ENCODE measurements at places on chromosomes 2 and 18.
A peak's percentile ranks its signal among the peaks of the same experiment; 100 is the strongest.

GRCh38 chr18:44672506-44672905 lies 8.2 kb upstream of the SETBP1 start:
- no peak for DNase-seq

DNA sequence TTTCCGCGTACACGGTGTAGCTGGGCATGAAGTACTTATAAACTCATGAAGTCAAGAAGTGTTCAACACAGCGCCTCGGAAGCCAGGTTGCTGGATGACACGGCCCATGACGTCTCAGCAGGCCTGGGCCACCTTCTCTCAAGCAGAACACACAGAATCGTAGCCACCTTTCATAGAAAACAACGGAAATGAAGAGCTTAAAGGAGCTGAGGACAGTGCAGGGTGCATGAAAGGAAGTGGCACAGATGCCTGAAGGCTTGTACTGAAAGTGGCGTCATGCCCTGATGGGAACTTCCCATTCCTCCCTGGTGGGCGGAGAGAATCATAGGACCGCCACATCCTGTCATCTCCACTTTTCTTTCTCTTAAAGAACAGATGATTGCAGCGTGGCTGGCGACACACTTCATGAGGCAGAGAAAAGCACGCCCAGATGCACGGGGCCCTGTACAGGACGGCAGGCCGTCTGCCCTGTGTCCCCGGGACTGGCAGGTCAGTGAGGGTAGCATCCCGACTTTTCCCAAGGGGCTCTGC lies 31.1 kb downstream of the HDAC4 start:
- peak; percentile 62 for DNase-seq

DNA sequence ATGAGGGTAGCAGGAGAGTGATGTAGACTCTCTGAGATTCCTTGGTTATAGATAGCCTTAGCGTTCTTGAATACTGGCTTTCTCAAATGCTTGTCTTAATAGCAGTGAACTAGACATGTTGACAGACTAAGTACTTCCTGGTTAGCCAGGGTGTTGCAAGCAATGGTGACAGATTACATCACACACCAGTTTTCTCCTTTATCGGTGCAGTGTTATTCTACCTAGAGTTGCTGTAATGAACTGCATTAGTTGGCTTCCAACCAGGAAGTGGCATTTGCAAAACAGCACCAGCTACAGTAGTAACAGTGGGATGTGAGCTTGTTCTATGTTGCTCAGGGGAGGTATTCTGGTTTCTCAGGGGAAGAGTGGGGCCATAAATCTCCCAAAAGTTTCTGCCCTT lies 582.2 kb upstream of the DDX18 start:
- no peak for DNase-seq

GRCh38 chr2:13682540-13683272 lies 949.8 kb upstream of the LRATD1 start:
- DNase-seq = no peak

DNA sequence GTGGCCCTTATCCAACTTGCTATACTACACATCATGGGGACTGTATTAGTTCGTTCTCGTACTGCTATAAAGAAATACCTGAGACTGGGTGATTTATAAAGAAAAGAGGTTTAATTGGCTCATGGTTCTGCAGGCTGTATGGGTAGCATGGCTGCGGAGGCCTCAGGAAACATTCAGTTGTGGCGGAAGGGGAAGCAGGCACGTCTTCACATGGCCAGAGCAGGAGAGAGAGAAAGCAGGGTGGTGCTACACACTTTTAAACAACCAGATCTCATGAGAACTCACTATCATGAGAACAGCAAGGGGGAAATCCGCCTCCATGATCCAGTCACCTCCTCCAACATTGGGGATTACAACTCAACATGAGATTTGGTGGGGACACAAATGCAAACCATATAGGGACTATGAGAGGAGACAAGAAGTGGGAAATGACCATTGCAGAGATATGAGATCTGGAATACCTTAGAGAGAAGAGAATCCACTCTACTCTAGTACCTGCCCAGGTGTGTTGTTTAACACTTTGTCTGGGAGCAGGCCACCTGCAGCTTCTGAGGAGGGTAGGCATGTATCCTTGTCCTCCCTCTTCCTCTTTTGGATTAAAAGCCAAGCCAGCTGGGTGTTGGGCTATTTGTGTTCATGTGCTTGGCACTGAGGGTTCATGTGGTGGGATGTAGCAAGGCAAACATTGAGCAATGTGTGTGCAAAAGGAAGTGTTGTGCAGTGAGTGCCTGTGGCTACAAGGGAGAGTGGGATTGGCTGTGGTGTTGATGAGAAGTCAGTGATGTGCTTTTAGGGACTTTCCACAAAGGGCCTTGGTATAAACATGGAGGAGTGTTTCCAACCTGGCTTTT lies 22.8 kb downstream of the TTLL4 start:
- no peak for DNase-seq

DNA sequence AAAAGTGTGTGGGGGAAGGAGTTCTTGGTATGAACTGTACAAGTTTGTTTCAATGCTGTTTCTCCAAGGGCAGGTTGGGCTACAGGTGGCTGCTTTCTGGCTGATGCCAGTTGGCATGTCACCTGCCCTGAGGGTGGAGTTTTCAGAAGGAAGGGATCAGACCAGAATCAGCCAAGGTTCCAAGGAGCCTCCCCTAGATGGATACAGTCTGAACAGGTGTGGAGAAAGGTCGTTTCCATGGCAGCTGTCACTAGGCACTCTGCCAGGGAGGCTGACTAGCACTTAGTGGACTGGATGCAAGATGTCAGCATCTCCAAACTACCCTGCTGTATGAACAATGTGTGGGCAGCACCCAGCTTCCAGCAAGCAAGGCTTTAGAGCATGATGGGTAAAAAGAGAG lies 444.4 kb upstream of the HNRNPA3 start:
- DNase-seq = no peak

DNA sequence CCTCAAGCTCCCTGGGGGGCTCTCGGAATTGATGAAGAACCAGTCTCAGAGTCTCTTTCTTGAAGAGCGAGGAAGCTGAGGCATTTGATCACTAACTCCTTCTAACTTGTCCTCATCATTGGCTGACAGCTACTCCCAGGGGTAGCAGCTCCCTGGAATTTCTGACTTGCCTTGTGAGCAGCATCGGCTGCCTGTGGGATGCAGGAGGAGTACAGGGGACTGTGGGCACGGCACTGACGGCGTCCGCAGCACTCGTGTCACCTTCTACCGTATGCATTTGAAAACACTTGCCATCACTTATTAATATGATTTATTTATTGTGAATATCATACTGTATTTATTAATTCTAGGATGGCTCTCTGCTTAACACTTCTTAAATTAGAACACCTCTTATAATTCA lies 175.0 kb downstream of the MIB1 start:
- DNase-seq = no peak

DNA sequence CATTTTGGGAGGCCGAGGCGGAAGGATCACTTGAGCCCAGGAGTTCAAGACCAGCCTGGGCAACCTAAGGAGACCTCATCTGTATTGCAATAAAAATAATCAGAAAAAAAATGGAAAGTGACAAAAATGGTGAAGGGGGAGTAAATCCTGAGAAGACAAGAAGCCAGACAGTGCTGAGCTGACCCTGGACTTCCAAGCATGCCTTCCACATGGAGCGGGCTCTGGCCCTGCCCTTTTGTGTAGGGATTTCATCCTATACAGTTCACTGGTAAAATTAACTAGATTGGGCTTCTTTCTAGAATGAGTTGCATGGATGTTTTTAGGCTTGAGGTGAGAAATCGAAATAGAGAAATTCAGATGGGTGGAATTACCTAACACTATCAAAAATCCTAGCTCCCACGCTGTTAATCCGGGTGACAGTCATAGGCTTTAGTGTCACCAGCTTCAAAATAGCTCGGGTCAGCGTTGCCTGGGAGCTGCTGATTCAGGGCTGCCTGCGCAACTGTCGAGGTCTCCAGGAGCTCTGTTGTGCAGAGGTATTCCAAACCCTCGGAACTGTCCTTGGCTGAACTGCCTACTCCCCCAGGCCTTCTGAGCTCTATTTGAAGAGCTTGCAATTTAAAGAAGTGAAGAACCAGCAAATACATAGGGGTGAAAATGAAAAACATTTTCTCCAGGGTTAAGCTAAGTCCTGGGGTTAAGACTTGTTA lies 21.5 kb upstream of the ZNF532 start:
- DNase-seq = no peak

- DNase-seq = no peak
These were observed 159.7 kb upstream of the FBXO11 start for GRCh38 chr2:48066000-48066399.

GRCh38 chr2:230416061-230416721 lies at the start of gene SP100:
SP100 (plus strand) TSS chr2:230416201; CDS start chr2:230416297, 96 bp downstream.
- peak; percentile 64 for DNase-seq

DNA sequence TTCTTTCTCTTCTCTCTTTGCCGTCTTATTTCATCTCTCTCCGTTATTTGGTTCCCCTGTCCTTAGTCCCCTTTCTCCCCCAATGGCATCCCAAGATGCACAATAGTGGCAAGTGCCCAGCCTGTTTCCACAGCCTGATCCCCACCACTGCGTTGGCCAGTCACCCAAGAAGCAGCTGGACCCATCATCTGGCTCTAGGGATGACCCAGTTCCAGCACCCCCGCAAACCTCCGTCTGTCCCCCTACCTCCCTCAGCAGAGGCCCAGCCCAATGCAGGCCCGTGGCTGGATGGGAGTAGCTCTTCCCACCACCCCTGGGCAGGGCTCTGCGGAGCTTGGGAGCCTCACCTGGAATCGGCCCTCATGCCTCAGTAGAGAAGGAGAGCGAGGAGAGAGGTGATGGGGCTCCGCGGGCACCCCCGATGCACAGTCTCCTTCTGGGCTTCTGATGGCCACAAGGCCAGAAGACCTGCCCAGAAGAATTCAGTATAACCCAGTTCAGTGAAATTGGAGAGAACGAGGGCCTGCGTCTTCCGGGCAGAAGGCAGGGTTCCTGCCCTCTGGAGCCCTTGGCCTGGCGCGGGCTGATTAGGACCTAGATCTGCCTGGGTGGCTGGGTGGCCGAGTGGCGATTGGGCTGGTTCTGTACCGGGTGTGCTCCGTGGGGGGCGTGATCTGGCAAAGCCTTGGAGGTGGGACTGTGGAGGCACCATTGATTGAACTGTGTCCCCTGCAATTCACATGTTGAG lies 50.9 kb downstream of the RRM2 start:
- no peak for DNase-seq

DNA sequence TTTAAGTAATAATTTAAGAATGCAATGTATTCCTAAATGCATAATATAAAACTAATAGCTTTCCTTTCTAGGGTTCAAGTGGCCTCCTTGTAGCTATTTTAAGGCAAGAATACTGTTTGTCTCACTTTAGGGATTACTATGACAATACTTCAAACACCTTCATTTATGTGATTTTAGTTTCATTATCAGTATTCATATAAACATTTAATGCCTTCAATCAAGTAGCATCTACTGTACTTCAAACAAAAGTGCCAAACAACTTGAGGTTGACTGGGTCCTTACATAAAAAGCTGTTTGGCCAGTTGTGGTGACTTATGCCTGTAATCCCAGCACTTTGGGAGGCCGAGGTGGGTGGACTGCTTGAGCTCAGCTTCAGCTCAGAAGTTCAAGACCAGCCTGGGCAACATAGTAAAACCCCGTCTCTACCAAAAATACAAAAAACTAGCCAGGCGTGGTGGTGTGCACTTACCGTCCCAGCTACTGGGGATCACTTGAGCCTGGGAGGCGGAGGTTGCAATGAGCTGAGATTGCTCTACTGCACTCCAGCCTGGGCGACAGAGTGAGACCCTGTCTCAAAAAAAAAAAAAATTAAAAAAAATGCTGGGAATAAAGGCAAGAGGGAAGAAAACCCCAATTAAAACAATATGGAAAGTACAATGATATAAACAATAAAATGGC lies 9.3 kb downstream of the MEX3C start:
- DNase-seq = no peak

- no peak for DNase-seq
These were observed 106.5 kb upstream of the ETAA1 start for GRCh38 chr2:67290451-67291290.

GRCh38 chr18:35189510-35189909 lies 51.3 kb upstream of the ZNF397 start:
- no peak for DNase-seq

DNA sequence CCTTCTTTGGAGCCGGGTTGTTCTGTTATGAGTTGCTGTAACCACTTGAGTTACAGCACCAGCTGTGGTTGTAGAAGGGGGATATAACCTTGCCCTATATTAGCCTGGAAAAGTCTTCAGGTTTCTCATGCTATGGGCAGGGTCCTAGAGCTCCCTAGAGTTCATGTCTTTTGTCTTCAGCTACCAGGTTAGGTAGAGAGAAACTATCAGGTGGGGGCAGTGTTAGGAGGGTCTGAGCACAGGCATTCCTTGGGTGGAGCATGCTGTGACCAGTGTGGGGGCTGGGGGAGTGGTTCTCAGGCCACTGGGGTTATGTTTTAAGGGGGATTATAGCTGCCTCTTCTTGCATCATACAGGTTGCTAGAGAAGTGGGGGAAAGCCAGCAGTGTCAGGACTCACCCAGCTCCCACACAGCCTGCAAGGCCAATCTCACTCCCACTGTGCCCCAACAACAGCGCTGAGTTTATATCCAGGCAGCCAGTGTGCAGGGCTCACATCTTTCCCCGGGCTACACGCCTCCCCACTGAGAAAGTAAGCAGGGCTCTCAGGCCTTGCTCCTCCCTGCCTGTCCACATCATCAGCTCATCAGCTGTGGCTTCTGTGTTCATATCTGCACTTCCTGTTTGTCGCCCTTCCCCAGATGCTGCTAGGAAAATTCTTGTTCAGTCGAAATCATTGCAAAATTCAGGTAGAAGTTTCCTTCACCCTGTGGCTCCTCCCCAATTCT lies 133.8 kb upstream of the NRXN1 start:
- DNase-seq = no peak

DNA sequence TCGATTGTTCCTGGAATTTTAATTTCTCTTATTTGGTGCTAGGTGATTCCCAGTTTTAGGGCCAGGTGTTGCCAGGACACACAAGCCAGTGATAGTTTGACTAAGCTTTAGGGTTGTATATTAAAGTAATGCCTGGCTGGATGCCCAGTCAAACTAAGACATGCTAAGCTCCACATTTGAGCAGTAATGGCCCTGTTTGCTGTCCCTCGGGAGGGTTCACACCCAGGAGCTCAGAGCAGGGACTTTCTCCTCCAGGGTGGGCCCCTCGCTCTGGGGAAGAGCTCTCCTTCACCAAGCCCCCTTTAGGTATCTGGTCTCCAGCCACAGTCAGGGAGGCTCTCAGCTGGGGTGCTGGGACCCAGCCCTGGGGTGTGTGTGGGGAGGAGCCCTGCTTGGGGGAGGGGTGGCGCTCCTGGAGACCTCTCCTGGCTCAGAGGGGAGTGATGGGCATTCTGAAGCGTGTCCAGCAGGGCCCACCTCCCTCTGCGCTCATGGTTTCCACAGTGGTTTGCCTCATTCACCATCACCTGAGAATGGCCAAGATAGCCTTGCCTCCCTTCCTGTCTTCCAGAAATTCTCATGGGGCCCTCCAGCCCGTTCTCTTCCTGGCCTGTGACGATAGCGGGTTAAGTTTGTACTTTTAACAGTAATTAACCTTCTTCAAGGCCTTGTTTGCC lies 31.7 kb downstream of the INPP4A start:
- DNase-seq = no peak

GRCh38 chr2:220985561-220985960 lies 586.5 kb downstream of the EPHA4 start:
- no peak for DNase-seq

Measured in memory B cell (primary cell).